ENCODE measurements at places on chromosomes 7 and 10. TPM values are rescaled to one million over a fixed set of nuclear protein-coding genes. Genes with fewer than 3 reads are reported as not detected.

DNA sequence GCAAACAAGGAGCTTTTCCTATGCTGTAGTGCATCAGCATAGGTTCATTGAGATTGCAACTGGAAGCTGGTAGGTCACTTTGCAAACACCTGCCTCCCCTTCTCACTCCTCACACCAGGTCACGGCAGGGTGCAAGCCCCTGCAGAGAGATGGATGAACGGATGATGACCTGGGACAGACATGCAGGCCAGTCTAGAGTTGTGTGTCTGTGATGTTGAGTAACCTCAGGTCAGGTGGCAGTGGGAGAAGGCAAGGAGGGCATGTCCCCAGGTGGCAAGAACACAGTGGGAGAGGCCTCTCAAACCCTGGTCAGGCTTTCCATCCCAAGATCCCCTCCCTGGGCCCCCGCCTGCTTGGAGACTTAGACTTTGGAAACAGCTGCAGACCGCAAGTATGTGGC is 197.1 kb upstream of the LYZL2 start:
- DNase-seq = no peak

- no peak for DNase-seq
Observed at GRCh38 chr7:21113609-21114415, 314.1 kb upstream of the SP4 start.

DNA sequence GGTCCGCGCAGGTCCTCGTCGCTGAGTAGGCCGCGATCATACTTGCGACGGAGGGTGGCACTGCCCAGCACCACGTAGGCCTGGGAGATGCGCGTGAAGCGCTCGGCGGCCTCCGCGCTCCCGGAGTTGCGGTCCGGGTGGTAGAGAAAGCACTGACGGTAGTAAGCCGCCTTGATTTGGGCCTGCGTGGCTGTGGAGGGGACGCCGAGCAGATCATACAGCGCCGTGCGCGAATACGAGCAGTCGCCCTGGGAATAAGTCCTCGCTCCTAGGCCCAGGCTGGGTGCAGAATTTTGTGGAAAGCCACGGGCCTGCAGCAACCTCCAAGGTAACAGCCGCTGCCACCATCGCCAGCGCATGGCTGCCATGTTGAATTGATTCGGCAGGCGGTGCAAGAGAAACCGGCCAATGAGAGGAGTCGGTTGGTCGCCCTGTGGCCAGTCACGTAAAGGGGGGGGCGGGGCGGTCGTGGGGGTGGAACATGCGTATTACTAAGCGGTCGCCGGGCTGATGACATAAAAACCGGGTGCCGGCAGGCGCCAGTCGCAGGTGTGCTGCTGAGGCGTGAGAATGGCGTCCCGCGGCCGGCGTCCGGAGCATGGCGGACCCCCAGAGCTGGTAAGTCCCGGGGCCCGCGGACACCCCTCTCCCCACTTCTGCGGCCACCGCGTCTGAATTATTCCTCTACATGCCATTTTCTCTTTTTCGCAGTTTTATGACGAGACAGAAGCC is at the start of the genes BUD23 and DNAJC30:
TSS of gene BUD23 (plus strand) at position 542 of the 732 bp plus-strand sequence. CDS start at position 571, 29 bp downstream.
TSS of gene DNAJC30 (minus strand) at position 398 of the 732 bp plus-strand sequence. CDS start at position 368, 30 bp downstream.
- peak; percentile 85 for DNase-seq

Gene ITPRID1
- polyA plus RNA-seq = 0.52 TPM

Gene CELF2
- polyA plus RNA-seq = 70.1 TPM

DNA sequence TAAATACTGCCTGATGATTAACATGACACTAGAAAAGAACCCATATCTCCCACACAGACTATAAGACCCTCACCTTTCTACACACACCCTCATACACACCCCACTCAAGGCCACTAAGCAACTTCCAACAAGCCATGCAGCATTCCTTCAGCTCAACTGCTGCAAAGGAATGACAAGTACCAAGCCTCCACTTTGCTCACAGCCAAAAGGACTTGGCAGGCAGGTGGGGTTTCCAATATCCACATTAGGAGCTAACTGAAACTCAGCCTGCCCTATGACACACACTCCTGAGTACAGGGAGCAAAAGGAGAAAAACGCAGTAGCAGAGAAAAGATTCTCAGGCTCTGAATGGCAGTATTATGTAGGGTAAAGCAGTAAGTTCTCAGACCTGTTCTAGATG is 13.4 kb downstream of the USP54 start:
- no peak for DNase-seq

Gene CUZD1
- polyA plus RNA-seq = 0.95 TPM

Gene WAPL
- polyA plus RNA-seq = 26.6 TPM

- DNase-seq = no peak
Observed at GRCh38 chr7:151248346-151249033, at the start of gene SMARCD3. TSS of gene SMARCD3 (minus strand) at chr7:151248694. CDS start at chr7:151248562, 132 bp downstream.

GRCh38 chr7:3537210-3537875 is 236.3 kb downstream of the SDK1 start:
- no peak for DNase-seq

GRCh38 chr10:29931833-29932232 is 127.6 kb downstream of the JCAD start:
- DNase-seq = no peak

DNA sequence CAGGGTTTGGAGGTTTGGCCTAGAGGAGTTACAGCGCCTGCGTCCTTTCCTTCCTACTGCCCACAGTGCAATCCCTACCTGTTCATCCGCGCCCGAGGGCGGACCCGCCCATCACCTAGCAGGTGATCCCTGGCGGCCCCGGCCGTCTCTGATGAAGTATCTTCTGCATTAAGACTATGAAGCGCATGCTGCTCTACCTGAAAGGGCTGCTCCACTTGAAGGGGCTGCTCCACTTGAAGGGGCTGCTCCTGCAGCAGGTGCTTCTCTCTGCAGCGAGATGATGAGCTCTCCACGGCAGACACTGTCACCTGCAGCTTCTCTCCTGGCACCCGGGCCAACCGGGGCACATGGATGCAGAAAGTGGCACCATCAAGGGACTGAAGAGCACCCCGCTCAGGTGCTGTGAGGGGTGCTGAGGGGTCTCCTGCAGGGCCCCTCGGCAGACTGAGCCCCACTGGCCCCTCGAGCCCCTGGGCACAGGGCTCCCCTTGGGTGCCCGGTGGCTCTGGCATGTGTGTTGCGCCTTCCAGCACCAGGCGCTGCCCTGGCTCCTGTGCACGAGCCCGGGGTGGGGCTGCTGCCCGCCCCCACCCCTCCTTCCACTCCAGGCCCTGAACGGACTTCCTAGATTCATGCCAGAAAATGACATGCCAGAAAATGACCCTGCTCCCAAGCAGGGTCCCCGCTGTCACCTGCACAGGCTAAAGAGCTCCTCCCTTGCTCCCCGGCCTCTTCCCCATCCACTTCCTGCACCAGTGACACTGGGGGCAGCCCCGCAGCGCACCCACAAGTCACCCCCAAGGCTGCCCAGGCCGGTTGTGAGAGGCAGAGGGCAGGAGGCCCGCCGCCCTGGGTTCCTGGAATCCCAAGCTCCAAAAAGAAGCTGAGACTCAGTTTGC is 29.4 kb downstream of the WDR86 start:
- DNase-seq = no peak

GRCh38 chr10:119268428-119268827 is 61.1 kb downstream of the GRK5 start:
- no peak for DNase-seq

Gene ERVW-1
- polyA plus RNA-seq = 1.4 TPM

GRCh38 chr10:133116455-133116854 is 28.7 kb downstream of the ADGRA1 start:
- DNase-seq = no peak

GRCh38 chr7:105011141-105011830 is 2.7 kb upstream of the KMT2E start:
- no peak for DNase-seq

DNA sequence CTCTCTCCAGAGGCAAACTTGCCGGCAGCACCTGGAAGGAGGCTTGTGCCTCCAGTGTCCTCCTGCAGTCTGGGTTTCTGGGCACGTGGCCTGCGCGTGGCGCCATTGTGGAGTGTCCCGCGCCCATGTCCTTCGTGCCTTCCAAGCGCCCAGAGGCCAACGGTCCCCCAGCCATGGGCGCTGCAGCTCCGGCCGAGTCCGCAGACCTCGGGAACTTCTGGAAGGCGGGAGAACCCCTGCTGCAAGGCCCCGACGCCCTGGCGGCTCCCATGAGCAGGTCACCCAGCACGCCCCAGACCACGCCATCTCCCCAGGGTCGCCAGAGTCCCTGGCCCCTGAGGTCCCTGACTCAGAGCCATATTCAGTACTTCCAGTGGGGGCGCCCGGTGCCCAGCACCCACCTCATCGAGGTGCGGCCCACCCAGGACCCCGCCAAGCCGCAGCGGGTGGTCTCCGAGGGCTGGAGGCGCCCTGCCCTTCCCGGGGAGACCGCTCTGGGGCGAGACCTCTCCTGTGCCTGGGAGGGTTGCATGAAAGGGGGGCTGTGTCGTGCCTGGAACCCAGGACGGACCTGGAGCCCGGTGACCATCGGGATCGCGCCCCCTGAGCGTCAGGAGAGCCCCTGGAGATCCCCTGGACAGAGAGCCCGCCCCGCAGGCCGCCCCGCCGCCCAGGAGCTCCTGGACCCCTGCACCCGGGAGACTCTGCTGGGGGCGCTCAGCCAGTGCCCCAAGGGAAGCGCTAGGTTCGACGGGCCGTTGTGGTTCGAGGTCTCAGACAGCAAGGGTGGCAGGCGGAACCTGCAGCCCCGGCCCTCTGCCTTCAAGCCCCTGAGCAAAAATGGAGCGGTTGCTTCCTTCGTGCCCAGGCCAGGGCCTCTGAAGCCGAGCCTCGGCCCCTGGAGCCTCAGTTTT is at the start of gene POM121L12:
TSS of gene POM121L12 (plus strand) at position 135 of the 914 bp plus-strand sequence. CDS start at position 174, 39 bp downstream.
- no peak for DNase-seq

DNA sequence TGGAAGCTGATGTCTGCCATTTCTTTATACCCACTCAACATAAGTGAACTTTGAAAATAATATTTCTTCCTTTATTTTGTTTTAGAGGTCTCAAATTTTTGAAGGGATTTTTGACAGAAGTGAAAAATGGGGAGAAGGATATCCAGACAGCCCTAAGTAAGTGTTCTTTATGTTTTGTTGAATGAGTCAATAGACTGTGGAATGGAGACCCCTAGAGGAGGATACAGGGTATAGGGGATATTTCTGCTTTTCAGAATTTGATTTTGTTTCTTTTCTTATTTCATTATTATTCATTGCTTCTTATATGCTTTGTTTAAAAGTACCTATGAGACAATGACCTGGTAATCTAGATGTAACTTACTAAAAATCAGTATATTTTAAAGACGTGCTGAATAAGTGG is 34.4 kb downstream of the PLEKHA8 start:
- no peak for DNase-seq

DNA sequence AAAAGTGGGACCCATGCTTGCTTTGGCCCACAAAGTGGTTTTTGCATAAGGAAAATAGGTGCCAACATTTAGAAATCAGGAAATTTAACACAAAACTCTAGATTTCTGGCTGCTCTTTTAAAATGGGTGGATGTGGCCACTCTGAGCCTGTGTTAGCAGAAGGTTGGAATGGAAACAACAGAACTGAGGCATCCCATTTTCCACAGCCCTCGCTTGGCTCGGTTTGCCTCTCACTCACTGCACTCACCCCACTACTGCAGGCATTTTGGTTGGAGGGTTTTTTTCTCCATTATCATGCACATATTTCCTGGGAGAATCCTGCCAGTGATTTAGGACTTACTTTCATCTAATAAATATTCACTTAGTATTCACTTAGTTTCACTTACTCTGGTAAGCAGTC is 178.9 kb downstream of the BICC1 start:
- DNase-seq = no peak

GRCh38 chr7:4484545-4484944 is 197.6 kb upstream of the FOXK1 start:
- DNase-seq = no peak

Gene POM121L12
- polyA plus RNA-seq = not detected

Gene RAB19
- not detected for polyA plus RNA-seq

- DNase-seq = no peak
Observed at GRCh38 chr7:108261560-108262255, 131.5 kb upstream of the LAMB4 start.

Gene VTI1A
- 13.0 TPM for polyA plus RNA-seq

DNA sequence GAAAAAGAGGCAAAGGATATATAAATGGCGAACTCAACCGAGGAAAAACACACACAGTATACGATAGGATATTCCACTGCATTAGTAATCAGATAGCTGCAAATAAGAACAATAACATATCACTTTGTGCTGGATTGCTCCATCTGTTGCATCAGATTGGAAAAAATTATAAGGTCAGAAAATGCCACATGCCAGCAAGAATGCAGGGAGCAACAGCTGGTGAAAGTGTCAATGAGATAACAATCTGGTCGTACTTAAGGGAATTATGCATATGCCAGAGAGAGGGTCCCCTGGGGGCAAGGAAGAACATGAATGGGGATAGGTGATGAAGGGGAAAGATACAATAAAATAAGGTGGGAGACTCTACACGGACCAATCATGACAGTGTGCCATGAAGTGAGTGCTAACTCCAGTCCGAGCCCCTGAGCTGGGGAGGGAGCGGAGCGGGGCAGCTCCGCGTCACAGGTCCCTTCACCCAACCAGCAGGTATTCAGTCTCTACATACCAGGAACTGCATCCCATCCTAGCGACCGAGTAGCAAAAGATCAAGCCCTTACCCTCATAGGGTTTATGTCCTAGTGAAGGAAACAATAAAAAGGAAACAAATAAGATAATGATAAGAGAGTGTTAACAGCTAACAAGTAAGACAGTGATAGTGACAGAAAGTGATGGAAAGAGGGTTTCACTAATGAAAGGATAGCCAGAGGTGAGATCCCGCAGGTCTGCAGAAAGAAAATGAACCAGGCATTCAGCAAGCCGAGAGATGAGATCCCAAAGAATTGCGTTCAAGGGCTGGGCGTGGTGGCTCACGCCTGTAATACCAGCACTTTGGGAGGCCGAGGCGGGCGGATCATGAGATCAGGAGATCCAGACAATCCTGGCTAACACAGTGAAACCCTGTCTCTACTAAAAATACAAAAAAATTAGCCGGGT is 9.4 kb downstream of the MPP7 start:
- DNase-seq = no peak

DNA sequence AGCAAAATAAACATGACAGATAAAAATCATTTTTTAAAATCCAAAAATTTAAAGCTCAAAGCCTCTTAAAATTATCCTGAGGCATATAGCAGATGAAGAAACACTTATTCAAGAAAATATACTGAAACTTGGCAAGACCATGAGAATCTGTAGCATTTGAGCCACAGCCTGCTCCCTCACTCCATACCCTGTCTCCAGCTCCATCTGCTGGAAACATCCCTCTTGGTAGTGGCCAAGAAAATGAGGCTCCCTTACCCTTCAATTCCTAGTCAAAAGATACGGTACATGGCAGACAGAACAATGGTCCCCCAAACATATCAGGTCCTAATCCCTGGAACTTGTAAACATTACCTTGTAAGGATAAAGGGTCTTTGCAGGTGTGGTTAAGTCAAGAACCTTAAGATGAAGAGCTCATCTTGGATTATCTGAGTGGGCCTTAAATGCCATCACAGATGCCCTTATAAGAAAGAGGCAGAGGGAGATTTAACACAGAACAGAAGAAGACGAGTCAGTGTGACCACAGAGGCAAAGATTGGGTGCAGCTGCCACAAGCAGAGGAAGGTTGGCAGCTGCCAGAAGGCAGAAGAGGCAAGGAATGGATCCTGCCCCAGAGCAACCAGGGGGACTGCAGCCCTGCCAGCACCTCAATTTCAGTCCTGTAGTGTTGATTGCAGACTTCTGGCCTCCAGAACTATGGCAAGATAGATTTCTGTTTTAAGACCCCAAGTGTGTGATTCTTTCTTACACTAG is 149.4 kb downstream of the ZNF248 start:
- DNase-seq = no peak
